ENCODE measurements at places on chromosomes 12 and 14.

GRCh38 chr12:81644503-81644902, 114.6 kb downstream of the PPFIA2 start:
- peak; percentile 49 for DNase-seq

GRCh38 chr14:95156161-95157047, 925 bp downstream of the DICER1 start:
- peak; percentile 33 for DNase-seq

- DNase-seq: no peak
Observed at GRCh38 chr12:28057856-28058615, 85.5 kb upstream of the PTHLH start.

DNA sequence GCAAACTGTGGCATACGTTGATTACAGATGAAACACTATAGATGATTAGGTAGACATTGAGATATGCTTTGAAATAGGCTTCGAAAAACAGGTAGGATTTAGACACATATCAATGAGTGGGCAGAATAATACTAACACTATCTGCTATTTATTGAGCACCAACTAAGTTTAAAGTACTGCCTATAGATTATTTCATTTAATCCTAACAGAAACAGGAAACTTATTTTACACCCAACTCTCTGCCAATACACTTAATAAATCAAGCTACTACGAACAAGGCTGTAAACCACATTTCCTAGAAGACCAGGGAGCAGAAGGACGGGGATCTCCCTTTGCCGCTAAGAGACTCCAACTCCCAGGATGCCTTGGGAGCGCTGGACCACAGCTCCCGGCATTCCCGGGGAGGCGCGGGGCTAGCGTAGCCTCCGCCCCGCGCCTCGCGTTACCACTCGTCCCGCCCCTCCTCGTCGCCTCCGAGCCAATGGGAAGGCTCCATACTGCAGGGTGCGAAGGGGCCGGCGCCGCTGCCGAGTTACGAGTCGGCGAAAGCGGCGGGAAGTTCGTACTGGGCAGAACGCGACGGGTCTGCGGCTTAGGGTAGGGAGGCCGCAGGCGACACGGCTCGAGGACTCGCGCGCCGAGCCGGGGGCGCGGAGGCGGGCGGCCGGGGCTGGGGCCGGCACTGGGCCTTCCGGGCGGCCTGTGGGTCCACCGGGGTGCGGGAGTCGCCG, at the start of gene VRK1:
VRK1 (plus strand) TSS at position 532 of the 731 bp plus-strand sequence. CDS start 36,090 bp downstream, outside the sequence.
- peak; percentile 96 for DNase-seq

DNA sequence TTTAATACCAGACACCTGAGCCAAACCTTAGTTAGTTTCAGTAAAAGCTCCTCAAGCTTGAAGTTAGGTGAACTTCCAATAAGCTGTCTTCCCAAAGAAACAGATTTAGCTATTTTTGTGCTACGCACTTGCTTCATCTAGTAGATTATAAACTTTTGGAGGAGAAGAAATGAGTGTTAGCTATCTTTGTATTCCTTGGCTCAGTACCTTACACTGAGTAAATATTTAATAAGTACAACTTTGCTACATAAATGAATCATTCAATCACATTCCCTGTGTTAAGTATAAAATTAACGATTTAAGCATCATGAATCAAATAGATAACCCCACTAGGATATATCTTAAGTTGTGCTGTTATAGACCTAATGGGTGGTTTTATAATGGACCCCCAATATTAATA, 307.0 kb downstream of the PCNX1 start:
- no peak for DNase-seq
